ENCODE measurements at places on chromosomes 1 and 21.
A peak's percentile ranks its signal among the peaks of the same experiment; 100 is the strongest.

DNA sequence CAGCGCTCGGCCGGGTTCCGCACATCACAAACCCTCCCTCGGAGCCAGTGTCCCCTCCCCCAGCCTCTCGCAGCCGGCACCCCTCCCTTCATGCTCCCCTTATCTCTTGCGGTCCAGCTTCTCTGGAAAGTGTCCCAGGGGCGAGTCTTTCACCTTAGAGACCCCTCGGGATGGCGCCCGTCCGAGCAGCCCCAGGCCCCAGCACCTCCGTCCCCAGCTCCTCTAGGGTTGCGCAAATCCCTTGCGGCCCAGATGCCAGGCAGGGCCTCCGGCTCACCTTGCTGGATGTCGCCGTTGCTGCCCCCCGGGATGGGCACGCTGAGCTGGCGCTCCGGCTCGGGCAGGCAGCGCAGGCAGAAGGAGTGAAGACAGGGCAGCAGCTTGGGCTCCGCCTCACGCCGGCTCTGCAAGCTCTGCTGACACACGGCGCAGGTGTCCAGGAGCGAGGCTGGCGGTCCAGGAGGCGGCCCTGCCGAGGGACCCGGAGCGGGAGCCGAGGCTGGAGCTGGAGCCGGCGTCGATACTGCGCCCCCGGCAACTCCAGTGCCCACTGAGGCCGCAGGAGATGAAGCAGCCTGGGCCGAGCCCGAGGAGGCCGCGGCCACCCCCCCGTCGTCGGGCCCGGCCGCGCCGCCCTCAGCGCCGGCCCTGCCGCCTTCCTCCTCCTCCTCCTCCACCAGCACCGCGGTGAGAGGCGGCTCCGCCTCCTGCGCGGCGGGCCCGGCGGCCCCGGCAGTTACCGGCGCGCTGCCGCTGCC lies 550 bp downstream of the TRIM33 start:
- DNase-seq = peak; percentile 48

DNA sequence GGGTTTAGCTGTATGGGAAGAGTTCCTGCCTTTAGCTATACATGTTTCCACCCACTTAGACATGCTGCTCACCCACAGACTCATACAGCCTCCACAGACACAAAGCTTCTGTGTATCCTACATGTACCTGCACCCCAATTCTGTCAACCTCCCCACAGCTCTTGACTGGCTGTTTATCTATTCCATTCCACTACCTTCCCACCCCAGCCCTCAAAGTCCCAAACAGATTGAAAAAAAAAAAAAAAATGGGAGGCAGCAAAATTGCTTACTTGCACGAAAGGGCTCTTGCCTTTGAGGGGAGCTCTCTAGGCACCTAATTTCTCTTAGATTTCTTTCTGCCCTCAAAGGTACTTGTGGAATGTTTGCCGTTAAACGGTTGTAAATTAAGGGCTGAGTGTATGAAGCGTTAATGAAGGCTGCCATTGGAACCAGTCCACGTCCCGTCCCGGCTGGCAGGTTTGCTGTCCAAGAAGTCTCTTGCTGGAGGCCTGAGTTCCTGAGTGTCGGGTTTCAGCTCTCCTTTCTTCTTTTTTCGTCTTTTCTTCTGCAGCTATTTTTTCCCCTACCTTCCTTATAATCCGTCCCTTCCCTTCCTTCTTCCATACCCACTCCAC lies 43.6 kb downstream of the PBX1 start:
- DNase-seq = no peak

DNA sequence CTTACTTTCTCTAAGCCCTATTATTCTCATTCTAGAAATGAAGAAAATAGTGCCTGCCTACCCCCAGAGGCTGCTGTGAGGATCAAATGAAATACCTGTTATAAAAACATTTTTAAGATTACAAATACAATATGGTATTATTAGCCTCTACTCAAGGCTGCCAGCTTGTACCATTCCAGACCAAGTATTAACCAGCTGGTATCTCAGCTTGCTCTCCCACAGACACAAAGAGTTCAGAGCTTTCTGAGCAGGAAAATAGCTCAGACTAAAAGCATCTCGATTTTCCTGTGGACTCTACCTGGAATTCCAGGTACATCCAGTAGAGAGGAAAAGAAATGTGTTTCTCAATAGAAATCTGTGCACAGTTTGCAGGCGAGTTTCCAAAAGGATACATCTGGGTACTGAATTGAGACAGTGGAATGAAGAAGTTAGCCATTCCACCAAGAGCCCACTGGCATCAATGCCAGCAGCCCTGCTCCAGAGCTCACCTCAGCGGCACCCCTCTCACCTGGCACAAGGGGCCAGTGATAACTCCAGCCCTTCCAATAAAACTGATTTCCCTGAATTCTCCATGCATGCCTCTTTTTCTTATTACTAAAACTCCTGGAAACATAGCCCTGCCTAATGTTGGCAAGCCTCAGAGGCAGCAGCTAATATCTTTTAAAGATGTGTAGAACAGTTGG lies 31.0 kb downstream of the TGFBR3 start:
- no peak for DNase-seq

GRCh38 chr1:88784551-88784950 lies 100.5 kb downstream of the PKN2 start:
- DNase-seq = no peak

DNA sequence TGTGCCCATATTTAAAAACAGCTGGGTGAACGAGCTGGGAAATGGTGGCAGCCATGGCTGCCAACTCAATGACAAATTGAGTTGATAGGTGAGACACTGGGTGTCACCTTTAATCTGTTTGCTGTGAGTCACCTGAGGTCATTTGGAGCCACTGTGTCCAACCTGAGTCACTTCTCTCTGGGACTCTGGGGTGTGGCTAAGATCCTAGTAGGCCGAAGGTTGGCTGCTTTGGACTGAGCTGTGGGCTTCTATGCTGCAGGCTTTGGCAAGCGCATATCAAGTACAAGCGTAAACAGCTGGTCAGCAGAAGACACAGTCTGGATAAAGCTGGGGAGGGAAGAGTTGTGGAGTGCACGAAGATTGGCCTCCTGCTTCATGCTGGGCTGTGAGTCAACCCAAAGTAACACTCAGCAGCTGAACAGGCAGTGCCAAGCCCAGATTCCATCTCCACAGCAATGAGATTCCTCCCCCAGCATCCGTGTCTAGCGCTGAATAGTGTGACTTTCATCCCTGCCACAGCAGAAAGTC lies 24.0 kb downstream of the TEX35 start:
- no peak for DNase-seq

DNA sequence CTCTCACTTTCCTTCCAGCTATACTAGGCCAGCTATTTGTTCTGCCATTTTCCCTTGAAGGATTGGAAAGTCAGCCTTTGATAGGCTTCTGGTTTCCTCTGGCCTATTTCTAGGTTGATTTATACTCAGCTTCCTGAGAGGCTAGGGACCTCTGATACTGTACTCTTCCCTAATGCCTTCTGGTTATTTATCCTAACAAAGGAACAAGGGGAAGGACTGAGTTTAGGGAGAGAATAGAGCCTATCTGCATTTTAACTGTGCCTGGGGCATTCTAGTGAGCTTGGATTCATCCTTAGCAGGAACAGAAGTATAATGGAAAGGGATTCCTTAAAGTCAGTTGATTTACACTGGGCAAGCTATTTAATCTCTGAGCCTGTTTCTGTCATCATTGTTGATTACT lies 11.8 kb upstream of the TMEM39B start:
- no peak for DNase-seq

DNA sequence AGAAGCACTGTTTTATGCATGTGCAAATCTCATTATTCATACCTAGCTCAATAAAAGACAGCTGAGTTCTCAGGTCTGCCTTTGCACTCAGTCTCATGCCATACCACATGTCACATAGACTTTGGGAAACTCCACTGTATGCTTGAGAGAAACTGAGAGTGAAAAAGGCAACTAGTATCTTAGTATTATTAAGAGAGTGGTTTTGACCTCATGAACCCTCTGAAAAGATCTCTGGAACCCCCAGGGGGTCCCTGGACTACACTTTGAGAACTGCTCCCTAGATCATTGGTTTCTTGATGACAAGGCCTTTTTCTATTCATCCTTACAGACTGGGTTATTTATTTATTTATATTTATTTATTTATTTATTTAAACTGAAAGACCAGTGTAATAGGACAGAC lies 3.7 kb upstream of the RHEX start:
- DNase-seq = no peak

DNA sequence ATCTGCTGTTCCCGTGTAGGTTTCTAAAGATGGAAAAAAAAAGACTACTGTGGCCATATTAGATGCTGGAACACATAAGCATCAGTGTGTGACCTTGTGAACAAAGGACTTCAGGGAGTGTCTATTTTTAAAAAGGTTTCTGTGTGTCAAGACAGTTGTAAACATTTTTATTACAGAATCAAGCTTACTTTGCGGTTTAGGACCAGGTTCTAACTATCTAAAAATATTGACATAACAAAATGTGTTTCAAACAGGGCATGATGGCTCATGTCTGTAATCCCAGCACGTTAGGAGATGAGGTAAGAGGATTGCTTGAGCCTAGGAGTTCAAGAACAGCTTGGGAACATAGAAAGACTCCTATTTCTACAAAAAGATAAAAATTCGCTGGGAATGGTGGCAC lies 7.1 kb upstream of the DDI2 start:
- DNase-seq = no peak

Measured in stimulated activated naive CD8-positive, alpha-beta T cell treated with anti-CD3 and anti-CD28 coated beads, Interleukin-15, Interleukin-2, amounts not matched to agents 100 U/mL and 50 U/mL, for 24 hours (primary cell).